NCI-H1436 treated with DMSO at 0.1 percent for 48 hours (cell line): ENCODE measurements at places on chromosomes 13 and 19.

DNA sequence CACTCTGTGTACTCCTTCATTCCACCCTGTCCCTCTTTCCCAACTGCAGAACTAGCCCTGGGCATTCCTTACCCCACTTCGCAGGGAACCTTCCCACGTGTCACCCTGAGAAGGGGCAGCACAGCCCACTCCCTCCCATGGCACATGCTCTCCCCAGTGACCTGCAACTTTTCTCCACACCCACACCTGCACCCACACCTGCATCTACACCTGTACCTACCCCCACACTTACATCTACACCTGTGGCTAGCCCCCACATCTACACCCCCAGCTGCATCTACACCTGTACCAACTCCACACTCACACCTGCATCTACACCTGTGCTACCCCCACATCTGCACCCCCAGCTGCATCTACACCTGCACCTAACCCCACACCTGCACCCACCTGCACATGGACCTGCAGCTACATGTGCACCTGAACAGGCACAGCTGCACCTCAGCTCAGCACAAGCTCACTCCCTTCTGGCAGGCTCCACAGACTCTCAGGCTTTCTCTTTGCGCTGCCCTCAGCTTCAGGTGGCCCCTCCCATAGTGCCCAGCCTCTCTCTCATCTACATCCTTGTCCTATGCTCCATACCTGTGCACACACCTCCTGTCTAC lies 234.1 kb downstream of the TUBA3C start:
- DNase-seq: no peak

DNA sequence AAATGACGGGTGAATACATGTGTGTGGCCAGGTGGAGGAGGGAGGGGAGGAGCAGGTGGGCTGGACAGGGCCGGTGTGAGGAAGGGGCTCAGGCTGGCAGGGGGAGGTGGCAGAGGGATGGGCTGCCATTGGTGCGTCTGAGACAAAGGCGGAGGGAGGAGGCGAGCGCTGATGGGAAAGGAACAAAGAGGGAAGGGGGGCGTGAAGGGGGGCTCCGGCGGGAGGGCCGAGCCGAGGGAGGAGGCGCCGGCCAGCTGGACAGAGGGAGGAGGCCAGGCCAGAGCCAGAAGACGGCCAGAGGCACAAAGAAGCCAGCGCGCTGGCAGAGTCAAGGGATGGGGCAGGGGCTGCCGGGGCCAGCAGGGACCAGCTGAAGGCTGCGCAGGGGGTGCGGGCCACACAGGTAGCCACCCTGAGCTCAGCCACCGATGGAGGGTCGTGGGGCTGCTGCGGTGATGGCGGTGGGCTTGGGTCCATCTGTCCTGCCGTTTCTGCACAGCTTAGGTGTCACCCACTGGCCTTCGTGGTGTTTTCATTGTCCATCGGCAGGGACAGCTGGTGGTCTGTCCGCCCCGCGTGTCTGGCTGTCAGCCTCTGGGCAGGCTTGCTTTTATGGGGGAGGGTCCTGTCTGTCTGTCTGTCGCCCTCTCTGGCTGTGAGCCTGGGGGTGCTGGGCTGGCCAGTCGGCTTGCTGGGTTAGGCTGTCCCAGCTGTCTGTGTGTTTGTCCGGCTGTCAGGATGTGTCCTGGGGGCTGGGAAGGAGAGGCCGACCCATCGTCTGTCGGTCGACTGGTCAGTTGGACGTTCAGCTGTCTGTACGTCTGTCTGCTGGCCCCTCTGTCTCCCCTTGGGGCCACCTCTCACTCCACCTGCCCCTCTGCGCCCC lies 2.2 kb downstream of the APC2 start:
- DNase-seq: no peak

- DNase-seq: no peak
Measured at GRCh38 chr13:53379485-53379884, 350.9 kb downstream of the OLFM4 start.

- DNase-seq: peak; percentile 30
Measured at GRCh38 chr13:102580552-102581169, 16.1 kb upstream of the TPP2 start.

DNA sequence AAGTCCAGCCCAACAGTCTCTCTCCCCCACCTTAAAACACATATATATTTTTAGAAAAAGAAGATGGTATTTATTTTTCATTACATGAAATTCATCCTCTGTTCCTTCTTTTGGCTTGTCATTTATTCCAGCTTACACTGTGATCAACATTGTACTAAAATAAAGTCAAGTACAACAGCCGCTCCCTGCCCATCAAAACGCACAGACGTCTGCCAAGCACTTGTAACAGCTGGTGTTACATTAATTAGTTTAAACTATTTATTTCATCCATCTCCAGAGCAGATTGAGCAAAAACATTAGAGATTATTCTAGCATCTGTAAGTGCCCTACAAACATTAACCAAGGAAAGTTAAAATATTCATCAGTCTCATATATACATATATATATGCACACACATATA lies 350.5 kb downstream of the DACH1 start:
- no peak for DNase-seq

- DNase-seq: no peak
Measured at GRCh38 chr13:75847588-75847987, 211.5 kb downstream of the LMO7 start.

- DNase-seq: no peak
Measured at GRCh38 chr19:51948975-51949374, 21.7 kb downstream of the ZNF613 start.

- DNase-seq: no peak
Measured at GRCh38 chr13:79989217-79989661, 351.7 kb downstream of the SPRY2 start.

DNA sequence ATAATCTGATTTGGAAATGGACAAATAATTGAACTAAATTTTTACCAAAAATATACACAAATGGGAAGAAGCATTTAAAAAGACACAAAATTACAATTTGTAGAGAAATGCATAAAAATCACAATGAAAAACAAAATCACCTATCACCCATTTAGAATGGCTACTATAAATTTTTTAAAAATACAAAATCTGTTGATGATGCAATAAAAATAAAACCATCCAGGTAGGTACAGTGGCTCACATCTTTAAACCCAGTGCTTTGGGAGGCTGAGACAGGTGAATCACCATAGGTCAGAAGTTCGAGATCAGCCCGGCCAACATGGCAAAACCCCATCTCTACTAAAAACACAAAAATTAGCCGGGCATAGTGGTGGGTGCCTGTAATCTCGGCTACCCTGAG lies 23.5 kb downstream of the ZNF43 start:
- no peak for DNase-seq
